NCI-H345 (cell line): ENCODE measurements at places on chromosomes 6 and 20.

GRCh38 chr20:53149148-53149889 lies 177.2 kb downstream of the TSHZ2 start:
- no peak for DNase-seq

- DNase-seq: no peak
Observed at GRCh38 chr6:33428224-33428965, 8.5 kb downstream of the SYNGAP1 start.

- no peak for DNase-seq
Observed at GRCh38 chr6:132333639-132334520, 67.4 kb downstream of the MOXD1 start.

DNA sequence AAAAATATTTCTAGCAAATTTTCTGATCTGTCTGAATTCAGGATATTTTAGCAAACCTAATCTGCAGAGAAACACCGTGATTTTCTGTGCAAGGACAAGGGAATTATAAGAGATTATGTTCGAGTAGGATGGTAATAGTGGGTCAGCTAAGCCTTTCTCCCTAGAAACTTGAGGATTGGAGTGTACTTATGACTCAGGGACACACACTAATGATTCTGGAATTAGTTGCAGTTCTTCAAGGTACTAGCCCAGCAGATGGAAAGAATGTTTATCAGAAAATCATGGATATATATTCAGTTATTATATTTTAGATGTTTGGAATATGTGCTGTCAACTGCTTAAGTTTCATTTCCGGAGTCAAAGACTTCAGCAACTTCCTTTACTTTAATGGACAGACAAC lies 177.1 kb upstream of the MAP3K7 start:
- no peak for DNase-seq

- DNase-seq: no peak
Observed at GRCh38 chr6:132344811-132345210, 56.5 kb downstream of the MOXD1 start.

DNA sequence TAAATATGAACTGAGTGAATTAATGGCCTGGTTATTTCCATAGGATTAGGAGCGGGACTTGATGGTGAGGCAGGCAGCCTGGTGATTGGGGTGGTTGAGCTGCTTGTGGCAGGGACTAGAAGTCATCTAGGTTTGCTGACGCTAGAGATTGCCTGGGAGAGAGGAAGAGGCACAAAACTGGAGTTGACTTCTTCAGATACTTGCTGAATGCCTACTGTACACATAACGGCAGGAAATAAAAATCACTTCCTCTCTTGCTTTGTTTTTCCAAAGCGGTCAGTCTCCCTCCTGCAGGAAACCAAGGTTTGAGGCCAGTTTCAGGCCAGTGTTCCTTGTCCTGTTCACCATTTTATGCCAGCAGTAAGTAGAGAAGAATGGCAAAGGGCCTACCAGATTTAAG lies 36.7 kb upstream of the MYLIP start:
- no peak for DNase-seq

DNA sequence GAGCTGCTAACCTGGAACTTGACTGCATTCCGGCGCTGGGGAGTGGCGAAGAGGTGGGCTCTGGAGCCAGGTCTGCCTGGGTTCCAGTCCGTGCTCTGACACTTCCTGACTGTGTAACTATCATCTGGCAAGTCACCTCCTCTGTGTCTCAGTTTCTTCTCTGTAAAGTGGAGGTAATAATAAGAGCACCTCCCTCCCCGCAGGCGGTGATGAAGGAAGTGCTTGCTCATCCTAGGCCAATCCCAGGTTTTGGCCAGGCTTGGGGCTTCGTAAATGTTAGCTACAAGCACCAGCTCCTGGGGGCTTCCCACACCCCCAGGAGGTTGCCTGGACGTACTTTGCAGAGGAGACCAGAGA lies 32.8 kb downstream of the SNAI1 start:
- no peak for DNase-seq

DNA sequence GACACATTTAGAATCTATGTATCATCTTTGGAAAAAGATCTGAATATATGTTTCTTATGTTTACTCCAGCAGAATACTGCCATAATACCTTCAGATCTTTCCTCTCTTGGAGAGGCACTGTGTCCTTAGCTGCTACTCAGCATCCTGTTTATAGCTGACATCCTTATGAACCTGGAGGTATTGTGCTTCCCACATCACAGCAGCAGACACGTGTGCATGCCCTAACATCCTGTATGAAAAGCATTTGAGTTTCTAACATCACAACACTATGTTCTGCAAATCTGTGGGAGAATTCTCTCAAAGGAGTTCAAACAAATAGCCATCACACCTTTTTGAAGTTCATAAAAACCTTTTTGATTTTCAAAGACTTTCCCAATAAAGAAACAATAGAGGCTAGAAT lies 216.0 kb downstream of the GJA1 start:
- DNase-seq: no peak

DNA sequence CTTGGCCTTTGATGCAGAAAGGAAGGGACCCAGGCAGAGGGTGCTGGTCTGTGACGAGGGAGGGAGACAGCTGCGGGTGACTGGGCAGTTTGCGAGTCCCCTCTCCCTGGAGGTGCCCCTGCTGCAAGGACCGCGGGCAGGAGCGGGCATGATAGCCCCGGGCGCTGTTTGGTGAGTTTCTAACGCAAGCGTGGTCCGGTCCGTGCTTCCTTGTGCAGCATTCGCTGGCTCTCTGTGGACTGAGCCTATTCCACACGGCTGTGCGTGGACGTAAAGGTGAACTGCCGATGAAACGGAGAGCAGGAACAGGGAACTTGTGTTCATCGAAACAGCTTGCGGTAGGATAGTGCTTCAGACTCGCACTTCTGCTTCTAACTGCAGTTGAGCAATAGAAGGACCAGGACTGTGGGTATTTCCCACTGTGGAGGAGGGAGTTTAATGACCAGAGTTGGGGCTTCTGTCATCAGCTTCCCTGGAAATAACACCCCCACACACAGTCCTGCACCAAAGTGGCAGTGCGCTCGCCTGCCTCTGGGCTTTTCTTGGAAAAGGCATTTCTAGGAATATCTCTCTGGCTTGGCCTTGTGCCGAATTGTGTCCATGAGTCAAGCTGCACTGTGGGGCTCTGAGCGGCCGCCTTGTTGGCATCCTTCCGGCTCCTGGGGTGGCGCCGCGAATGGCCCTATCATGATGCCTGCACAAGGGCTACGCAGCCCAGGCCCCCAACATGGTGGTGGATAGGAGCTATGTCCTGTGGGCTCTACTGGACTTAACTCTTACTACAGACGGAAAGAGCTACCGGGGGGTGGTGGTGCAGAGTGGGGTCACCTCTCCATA lies 48.9 kb downstream of the DUSP22 start:
- no peak for DNase-seq

- peak; percentile 15 for DNase-seq
Observed at GRCh38 chr6:93581371-93581770, 162.0 kb upstream of the EPHA7 start.
